ENCODE measurements at places on chromosomes 4 and X. TPM values are rescaled to one million over a fixed set of nuclear protein-coding genes. Genes with fewer than 3 reads are reported as not detected.

MAGEC1 gene
- total RNA-seq, result not detected

DNA sequence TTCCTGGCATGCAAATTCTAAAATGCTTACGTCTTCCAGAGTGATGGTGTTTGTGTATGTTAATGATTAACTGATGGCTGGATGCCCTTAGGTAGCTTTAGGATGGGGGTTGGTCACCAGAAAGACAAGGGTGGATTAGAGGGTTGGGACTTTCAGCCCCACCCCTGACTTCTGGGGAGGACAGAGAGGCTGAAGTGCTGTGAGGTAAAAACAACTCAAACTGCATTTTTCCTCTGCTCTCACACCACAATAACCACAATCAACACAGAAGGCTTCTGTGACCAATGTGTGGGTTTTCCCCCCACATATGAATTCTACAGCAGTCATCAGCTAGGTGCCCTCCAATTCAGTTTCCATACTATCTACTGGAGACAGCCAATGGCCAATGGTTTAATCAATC is 18.7 kb upstream of the DDIT4L start:
- DNase-seq, result no peak

PNMA5 gene
- not detected for total RNA-seq

GRCh38 chrX:71128915-71129765 is 10.7 kb downstream of the MED12 start:
- DNase-seq, result peak; percentile 72

GRCh38 chr4:120549011-120549570 is 373.4 kb downstream of the PRDM5 start:
- no peak for DNase-seq

GRCh38 chr4:11471618-11472017 is 42.9 kb upstream of the HS3ST1 start:
- no peak for DNase-seq

Measured in neural crest cell (in vitro differentiated cells).